ENCODE measurements at places on chromosomes 4 and X.

GRCh38 chrX:10769696-10770619 is 149.6 kb upstream of the MID1 start:
- DNase-seq, result no peak

- no peak for DNase-seq
Measured at GRCh38 chr4:117137145-117137544, 51.8 kb upstream of the TRAM1L1 start.

DNA sequence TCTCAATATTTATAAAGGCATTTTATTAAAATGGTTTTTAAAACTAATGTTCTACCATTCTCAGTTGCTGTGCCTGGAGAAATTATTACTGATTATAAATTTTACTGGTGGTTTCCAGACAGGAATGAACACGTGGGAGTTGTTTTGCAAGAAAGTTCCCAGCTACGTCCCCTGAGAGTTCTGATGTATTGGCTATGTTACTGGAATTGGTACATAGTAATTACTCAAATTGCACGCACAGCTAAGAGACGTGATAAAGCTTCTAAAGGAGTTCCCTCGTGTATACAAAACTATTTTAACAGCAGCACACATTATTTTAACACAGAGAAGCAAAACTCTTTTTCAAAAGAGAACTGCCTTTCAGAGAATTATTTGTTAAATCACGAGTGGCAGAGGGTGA is 292.2 kb downstream of the NLGN4X start:
- DNase-seq, result no peak

DNA sequence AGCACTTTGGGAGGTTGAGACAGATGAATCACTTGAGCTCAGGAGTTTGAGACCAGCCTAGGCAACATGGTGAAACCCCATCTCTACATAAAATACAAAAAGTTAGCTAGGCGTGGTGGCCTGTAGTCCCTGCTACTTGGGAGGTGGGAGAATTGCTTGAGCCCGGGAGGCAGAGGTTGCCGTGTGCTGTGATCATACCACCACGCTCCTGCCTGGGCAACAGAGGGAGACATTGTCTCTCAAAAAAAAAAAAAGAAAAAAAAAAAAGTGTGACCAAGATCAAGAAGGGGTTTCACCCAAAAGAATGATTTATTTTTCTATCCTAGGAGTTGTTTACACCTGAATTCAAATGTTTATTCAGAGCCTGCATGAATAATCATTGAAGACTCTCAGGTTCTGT is 572.4 kb upstream of the GALNT7 start:
- peak; percentile 11 for DNase-seq

GRCh38 chrX:26670521-26670920 is 454.6 kb downstream of the MAGEB5 start:
- DNase-seq, result no peak

DNA sequence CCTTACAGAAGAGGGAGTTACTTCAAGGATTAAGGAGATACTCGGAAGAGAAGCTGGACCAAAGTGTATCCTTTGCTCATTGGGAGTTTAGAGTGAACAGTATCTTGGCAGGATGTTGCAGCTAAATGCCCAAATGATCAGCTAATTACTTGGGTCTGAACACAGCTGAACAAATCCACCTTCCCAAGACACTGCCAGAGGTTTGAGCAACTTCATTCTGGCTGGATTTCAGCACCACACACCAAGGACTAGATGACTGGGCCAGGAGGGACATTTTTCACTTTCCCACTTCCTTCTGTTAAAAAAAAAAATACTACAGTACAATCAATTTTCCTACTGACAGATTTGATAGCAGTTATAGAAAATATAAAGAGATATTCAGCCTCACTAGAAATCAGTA is 324.6 kb downstream of the MID1IP1 start:
- DNase-seq, result no peak

- DNase-seq, result no peak
Measured at GRCh38 chrX:131614241-131614640, 70.4 kb downstream of the OR13H1 start.

DNA sequence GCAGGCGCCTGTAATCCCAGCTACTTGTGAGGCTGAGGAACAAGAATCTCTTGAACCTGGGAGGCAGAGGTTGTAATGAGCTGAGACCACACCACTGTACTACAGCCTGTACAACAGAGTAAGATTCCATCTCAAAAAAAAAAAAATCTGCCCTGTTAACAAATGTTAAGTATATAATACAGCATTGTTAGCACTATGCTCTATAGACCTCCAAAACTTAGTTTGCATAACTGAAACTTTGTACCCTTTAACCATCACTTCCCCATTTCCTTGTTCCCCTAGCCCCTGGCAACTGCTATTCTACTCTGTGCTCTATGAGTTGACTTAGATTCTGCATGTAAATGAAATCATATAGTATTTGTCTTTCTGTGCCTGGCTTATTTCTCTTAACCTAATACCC is 76.7 kb downstream of the TAB3 start:
- no peak for DNase-seq

DNA sequence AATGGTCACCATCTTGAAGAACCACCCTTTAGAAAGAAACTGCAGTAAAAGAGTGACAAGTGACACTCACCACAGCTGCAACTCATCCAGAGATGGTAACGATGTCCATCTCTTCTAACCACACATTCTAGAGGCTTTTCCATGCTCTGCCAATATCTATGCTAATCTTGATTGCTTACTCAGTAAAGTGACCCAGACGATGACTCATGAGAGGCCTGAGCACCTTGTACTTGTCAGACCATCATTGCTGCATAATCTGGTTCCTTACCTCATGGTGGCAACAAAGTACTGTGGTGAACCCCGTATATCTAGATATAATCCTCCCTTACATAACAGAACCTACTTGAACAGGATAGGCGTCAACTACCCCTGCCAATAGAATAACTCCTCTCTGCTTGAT is 75.6 kb downstream of the CCNG2 start:
- DNase-seq, result no peak

- no peak for DNase-seq
Measured at GRCh38 chr4:158090323-158090722, 82.5 kb downstream of the GASK1B start.

DNA sequence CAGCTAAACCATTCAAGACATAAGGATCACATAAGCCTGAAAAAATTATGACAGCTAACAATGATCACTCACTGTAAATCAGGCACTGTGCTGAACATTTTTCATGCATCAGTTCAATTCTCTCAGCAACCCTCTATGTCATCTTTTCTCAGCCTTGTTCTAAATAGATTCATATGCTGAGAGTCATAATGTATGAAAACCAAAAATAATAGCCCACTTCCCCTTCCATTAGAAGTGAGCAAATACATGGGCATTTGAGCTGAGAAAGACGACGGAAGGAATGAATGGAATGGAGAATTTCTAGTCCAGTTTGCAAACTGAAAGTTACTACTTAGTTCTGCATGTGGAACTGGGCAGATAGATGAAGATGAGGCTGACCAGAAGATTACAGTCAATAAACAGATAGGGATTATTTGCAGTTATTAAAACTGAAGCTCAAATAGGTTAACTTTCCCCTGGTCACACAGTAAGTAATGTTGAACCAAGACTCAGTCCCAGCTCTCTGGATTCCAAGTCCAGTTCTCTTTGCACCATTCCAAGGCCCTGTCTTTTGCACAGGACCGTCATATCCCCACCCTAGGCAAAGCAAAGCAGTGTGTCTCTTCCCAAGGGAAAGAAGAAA is 1.6 kb upstream of the SH3RF1 start:
- no peak for DNase-seq

DNA sequence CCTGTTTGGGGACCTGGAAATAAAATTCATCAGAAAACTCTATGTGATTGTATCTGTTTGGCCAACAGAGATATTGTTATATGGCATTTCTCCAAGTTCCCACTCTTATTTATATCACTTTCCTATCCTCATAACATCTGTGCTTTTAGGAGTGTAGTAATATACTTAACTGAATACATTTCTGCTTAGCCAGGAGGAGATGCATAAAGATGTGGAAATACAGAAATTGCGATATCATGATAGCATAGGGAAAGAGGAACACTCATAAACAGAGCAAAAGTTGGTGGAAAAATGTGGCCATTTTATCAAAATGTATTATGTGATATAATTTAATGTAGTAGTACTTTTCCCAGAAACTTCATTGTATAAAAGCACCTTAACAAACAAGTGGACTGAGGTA is 46.1 kb upstream of the TSPAN7 start:
- no peak for DNase-seq

DNA sequence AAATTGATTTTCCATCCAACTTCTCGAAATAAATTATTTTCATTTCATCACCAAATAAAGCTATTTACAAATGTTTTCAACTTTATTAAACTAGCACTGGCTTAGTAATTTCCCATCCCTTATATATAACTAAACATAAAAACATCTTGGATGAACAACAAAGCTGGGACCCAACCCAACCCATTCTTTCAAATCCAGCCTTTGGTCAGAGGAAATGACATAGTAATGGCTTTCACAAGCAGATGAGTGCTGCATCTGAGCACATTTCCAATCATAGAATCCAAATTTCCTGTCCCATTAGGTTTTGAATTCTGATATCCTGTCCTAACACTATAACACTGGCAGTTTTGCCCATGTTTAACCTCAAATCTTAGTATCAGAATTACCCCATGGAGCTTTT is 7.9 kb upstream of the EMCN start:
- no peak for DNase-seq

DNA sequence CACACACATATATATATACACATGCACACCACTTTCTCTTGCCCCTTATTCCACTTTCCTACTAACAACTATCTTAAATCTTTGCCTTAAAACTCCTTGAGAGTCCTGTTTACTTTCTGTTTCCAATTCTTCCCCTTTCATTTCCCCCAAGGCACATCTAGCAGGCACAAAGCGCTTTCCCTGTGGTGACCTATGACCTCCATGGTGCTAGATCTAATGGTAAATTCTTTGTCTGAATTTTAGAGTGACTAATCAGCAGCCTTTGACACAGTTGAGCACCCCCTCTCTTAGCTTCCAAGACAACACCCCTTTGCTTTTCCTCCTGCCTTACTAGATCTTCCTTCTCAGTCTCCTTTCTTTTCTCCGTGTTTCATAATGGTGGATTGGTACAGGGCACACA is 236.4 kb upstream of the TTC29 start:
- DNase-seq, result no peak

GRCh38 chrX:72297953-72298730 is 7.6 kb downstream of the CITED1 start:
- DNase-seq, result peak; percentile 33

GRCh38 chr4:98092833-98093439 is 50.3 kb downstream of the STPG2 start:
- DNase-seq, result no peak

- no peak for DNase-seq
Measured at GRCh38 chrX:24012266-24012665, 14.7 kb downstream of the KLHL15 start.

DNA sequence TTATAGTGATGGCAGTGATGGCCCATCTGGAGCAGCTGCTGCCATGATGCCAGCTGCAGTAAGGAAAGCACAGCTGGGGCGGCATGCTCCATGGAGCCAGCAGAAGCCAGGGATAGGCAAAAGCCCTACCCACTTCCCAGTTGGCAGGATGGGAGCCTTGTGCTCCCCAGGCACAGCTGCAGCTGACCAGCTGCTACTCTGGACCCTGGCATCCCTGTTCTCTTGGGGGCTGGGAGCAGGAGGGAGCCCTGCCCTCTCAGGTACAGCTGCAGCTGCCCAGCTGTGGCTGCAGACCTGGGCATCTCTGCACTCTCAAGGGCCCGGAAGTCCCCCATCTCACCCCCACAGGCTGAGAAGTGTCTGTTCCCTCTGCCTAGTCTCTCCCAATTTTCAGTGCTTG is 531.9 kb downstream of the PCDH18 start:
- DNase-seq, result no peak

DNA sequence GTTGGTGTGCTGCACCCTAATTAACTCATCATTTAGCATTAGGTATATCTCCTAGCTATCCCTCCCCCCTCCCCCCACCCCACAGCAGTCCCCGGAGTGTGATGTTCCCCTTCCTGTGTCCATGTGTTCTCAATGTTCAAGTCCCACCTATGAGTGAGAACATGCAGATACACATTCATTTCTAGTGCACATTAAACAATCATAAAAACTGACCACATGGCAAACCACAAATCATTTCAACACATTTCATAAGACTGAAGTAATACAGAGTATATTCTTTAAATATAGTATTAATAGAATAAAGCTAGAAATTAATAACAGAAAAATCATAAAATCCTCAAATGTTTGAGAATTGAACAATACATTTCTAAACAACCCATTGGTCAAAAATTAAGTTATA is 34.1 kb downstream of the PRKG2 start:
- no peak for DNase-seq

- no peak for DNase-seq
Measured at GRCh38 chr4:4379540-4380087, 7.3 kb upstream of the NSG1 start.

GRCh38 chr4:56817840-56818491 is 3.5 kb downstream of the SPINK2 start:
- DNase-seq, result no peak

DNA sequence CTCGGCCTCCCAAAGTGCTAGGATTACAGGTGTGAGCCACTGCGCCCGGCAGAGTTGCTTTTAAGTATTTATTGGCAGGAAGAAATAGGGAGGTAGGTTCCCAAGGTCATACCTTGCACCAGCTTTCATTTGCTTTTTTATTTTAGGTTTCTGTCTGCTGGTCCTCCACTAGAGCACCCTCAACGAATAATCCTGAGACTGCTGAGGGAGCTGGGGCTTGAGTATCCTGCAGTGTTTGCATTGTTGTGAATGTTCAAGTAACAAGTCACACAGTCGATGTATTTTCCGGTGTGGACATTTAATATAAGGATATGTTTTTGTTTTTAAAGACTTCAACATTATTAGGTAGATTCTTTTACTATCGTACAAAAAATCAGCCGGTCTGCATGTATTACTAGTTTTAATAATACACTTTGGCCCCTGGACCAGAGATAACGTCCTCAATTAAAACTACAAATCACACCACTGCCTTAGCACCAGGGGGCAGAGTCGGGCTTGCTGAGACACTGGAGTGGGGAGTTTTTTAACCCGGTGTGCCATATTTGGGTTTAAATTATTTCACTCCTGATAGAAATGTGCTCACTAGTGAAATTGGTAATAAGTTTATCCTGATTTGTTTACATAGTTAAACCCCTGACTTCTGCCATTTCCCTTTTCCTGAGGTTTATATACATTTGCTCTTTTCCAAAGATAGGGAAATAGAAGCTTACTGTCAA is 11.6 kb downstream of the SMIM20 start:
- peak; percentile 57 for DNase-seq

DNA sequence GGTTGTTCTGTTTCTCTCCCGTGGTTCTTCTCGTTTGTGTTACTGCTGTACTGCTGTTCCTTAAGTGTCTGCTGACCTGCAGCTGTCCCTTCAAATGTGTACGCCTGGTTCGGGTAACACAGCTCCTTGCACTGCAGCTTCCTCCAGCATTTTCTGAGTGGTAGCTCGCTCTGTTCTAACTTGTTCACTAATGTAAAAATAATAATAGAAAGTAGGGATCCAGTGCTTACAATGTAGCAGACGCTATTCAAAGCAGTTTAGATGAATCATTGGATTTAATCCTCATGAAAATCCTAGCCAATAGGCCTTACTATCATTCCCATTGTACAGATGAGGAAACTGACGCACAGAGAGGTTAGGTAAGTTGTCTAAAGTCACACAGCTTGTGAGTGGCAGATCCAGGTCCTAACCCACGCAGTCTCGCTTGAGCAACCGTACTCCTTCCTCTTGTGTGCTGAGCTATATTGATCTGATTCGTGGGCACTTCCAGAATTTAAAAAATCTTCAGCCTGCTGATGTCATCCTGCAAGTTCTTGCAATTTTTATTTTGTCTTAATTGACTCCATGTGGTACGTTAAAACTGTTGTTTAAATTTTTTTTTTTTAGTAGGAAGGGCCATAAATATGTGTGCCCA is 448.2 kb upstream of the FAT1 start:
- DNase-seq, result no peak
